ENCODE measurements at places on chromosomes 4 and X.

GRCh38 chr4:11912886-11913285 is 484.2 kb upstream of the HS3ST1 start:
- DNase-seq = no peak

DNA sequence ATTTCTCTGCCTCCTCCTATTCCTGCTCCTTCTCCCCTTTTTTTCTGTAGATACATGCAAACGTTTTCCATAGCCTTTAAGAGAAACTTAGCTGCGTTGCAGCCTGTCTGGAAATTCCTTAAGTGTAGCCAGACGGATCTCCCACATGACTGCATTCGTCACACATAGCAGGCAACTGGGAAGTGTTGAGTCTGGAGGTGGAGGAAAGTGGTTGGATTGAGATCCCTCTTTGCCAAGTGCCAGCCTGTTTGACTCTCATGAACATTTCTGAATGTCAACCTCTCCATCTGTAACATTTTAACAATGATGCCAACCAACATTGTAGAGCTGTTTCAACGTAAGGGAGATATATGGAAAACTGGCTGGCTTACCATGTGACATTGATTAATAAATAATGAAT is 45.1 kb upstream of the FAM9A start:
- peak; percentile 58 for DNase-seq

DNA sequence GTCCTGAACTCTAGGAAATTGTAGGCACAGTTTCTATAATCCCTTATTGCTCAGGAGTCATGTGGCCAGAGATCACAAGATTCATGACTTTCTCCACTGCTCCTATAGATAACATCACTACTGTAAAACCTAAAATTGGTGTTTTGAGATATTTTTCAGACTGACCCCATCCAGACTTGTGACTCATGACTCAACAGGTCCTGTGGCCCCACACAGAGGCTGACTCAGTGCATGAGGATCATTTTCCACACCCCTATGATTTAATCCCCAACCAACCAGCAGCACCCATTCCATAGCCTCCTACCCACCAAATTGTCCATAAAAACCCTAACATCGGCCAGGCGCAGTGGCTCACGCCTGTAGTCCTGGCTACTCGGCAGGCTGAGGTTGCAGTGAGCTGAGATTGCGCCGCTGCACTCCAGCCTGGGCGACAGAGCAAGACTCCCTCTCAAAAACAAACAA is 13.2 kb upstream of the XIAP start:
- DNase-seq = no peak

DNA sequence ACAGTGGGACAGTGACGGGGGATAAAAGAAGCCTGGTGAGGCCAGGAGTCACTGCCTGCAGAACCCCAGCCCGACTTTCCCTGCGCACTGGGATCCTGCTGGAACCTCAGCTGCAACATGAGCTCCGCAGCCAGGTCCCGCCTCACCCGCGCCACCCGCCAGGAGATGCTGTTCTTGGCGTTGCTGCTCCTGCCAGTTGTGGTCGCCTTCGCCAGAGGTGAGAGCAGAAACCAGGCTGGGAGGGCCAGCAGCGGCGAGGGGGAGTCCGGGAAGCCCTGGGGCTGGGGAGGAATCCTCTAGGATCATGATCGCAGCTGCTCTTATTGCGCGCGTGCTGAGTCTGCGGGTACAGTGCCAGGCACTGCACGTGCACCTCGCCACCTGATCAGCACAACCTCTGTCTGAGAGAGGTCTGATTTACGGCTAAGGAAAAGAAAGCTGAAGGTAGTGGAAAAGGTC is at the start of gene PF4V1:
Gene PF4V1, plus strand, starts transcription at position 51 of the 459 bp plus-strand sequence. Its CDS starts 67 bp downstream, at position 118.
- no peak for DNase-seq

DNA sequence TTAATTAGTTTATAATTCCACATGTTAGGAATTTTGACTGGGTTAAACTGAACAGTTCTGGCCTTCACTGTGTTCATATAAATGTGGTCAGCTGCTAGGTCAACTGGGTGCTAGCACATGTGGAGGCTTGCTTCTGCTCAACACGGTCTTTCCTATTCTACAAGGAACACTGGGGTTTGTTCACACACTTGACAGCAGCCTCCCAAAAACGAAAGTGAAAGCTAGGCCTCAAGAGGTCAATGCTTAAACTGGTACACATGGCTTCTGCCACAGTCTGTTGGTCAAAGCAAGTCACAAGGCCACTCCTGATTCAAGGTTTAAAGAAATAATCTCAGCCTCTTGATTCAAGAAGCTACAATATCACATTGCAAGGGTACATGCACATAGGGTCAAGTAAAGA is 126.5 kb downstream of the QDPR start:
- DNase-seq = peak; percentile 24

DNA sequence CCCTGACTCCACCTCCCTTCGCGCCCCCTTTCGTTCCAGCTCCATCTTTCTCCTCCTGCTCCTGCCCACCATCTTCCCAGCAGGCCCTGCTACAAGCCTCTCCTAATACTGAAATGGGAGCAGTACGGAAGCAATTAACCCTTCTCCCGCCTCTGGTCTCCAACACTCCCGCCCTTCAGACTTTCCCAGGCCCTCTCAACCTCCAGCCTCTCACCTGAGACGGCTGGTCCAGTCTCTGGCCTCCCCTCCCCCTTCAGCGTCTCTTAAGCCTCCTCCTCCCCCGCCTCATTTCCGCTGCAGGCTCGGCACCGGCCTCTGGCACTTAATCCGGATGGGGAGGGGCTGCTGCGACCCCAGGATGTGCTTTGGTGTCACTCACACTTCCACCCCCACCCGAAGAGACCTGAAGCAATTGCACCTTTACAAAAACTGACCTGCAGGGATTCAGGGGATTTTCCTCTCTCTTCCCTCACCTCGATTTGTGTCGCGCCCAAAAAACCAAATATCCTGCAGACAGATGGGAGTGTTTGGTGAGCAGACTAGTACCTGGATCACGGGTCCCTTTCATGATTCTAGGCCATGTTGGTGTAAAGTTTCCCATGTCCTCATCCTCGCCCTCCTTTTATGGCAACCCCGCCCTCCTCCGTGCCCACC is 657 bp downstream of the TCEAL8 start:
- DNase-seq = peak; percentile 33

GRCh38 chr4:184356366-184356765 is 118.0 kb downstream of the IRF2 start:
- DNase-seq = no peak

GRCh38 chr4:26942871-26943270 is 82.2 kb downstream of the STIM2 start:
- DNase-seq = no peak

DNA sequence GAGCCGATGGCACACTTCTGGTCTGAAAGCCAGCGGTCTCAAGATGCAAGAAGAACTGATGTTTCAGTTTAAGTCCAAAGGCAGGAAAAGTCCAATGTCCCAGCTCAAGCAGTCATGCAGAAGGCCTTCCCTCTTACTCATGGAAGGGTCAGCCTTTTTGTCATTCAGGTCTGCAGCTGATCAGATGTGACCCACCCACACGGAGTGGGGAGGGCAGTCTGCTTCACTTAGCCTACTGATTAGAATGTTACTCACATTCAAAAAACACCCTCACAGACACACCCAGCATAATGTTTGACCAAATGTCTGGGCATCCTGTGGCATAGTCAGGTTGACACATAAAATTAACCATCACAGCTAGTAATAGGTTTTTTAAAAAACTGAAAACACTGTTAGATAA is 6.6 kb downstream of the HCCS start:
- DNase-seq = no peak

GRCh38 chr4:184347251-184348239 is 126.8 kb downstream of the IRF2 start:
- peak; percentile 1 for DNase-seq

- peak; percentile 14 for DNase-seq
Observed at GRCh38 chr4:78423790-78424189, 127.8 kb upstream of the ANXA3 start.

DNA sequence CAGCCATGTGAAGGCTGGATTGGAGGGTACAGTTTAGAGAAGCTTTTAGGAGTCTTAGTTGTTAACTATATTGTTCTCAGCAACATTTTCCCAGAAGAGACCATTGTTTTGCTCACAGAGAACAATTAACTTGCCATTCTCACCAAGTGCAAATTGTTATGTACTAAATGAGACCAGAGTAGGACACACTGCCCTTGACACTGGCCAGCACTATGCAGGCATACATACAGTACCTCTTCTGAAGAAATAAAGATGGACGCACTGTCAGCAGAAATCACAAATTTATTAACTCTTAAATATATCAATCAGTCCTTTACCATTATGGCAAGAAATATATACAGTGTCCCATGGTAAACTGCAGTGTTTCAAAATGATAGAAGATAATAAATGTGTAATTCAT is 309.4 kb downstream of the CAMK2D start:
- DNase-seq = no peak

DNA sequence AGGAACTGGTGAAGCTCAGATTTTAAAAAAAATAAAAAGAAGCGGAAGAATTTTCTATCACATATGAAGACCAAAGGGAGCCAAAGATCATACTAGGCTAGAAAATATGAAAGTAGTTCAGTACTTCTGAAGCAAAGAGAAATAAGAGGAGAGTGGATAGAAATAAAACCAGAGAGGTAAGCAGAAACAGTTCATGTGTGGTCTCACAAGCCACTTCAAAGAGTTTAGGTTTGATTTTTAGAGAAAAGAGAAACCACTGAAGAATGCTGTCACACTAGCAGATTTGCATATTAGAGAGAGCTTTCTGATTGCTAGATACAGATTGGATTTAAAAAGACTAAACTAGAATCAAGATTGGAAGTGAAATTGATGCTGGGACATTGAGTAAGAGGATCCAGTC is 51.7 kb downstream of the GABRA3 start:
- no peak for DNase-seq

- no peak for DNase-seq
Observed at GRCh38 chrX:44507292-44507691, 35.4 kb downstream of the FUNDC1 start.

DNA sequence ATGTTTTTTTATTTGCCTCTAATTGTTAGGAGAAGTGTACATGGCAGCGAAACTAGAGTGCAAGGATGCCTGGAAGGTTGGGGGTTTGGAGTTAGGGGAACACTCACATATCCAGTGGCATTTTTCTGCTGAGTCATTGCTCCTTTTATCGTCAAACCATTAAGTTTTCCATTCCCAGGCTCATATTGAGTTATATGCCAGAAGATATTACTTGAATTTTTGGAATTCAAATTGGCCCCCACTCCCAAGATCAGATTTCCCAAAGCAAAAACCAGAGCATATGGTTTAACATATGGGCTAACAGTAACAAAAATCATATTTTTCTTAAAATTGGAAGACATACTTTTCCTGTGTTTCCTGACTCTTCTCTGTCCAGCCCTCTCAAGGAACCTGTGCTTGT is 152.7 kb downstream of the FSTL5 start:
- DNase-seq = no peak

GRCh38 chr4:36332023-36332781 is 50.8 kb downstream of the DTHD1 start:
- peak; percentile 43 for DNase-seq

- no peak for DNase-seq
Observed at GRCh38 chr4:53587135-53587534, 4.2 kb downstream of the LNX1 start.

- no peak for DNase-seq
Observed at GRCh38 chr4:182804131-182804530, 113.1 kb downstream of the DCTD start.

DNA sequence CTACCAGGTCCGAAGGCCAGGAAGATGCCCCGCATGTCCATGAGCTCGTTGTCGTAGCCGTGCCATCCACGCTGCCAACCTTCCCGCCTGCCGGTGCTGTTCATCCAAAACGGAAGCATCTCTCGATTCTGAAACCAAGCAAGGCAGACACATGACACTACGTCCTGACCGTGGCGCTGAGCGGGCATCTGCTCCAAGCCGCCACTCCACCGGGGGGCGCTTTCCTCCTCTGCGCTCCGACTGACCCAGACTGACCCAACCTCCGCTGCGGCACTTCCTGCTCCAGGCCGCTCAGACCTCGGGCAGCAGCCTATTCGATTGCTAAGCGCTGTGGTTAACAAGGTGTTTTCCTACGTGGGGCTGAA is 120.5 kb downstream of the ENPP6 start:
- no peak for DNase-seq

DNA sequence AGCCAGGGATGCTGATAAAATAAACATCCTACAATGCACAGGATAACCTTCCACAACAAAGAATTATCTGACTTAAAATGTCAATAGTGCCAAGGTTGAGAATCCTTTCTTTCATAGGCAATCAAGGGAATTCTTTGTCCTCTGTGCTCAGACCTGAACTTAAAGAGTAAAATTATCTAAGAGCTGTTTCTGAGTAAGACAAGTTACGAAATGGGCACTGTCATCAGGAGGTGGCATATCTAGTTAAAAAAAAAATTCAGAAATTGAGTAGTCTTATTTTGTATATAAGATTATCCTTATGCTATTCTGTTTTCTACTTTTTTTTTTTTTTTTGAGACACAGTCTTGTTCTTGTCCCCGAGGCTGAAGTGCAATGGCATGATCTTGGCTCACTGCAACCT is 3.3 kb upstream of the RAB33B start:
- DNase-seq = no peak

DNA sequence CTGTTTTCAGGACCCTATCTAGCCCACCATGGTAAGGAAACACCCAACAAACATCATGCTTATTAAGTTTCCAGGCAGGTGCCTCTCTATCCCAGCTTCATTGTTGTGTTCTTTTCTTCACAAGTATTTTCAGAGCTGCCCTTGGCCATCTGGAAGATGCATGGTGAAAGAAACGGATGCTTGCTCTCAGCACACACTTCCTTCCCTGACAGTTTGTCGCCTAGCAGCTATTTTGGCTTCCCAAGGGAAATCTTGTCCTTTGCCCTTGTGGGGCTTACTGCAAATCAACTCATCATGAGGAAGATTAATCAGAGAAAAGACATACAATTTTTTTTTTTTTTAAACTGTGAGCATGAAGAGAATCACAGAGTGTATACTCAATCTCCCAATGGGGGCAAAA is 128.8 kb downstream of the ASMT start:
- no peak for DNase-seq

DNA sequence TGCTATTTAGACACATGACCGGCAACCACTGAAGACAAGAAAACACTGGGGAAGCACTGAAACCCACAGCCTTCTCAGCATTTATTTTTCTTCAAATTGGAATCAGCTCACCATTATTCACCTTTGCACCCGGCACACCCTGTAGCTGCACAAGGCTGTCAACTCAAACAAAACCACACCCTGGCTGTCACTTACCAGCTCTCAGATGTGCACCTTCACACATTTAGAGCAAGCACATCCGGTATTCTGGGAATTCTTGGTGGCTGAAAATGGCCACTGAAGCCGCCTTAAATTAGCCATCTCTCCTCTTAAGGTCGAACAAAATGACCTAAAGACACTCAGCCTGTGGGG is 5.9 kb downstream of the ZFYVE28 start:
- DNase-seq = no peak

DNA sequence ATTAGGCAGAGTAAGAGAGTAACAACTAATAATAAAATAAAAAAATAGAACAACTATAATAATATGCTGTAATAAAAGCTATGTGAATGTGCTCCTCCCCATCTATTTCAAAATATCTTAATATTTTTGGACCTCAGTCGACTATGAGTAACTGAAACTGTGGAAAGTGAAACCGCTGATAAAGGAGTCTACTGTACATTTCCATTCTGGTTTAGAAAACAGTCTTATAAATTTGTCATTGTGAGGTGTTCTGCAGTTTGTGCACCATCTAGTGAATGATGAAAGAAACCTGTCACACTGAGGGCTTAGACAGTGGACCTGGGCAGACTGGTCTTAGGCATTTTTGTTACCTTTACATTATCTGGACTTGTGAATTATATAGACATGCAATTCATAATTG is 42.0 kb downstream of the TMEM150C start:
- peak; percentile 10 for DNase-seq

Measured in kidney glomerular epithelial cell (primary cell).